Activated T-cell treated with anti-CD3 and anti-CD28 coated beads, Interleukin-2, amount 50 U/mL, for 72 hours (primary cell): ENCODE measurements at places on chromosomes 4 and X. TPM values are rescaled to one million over a fixed set of nuclear protein-coding genes. Genes with fewer than 3 reads are reported as not detected.

- peaks cover 20% of the 10 kb centered on the region for H3K27me3 ChIP-seq
- no peaks in the 10 kb centered on the region for H3K4me1 ChIP-seq
- no peak overlapping the region for H3K4me3 ChIP-seq
- no peak for DNase-seq
- peaks cover 10% of the 10 kb centered on the region for H3K36me3 ChIP-seq
Observed at GRCh38 chr4:4968161-4968725, 51.0 kb downstream of the CYTL1 start.

Gene KIAA1210
- total RNA-seq, result not detected

Gene DEFB131A
- not detected for total RNA-seq

GRCh38 chrX:25561190-25561589 is 545.4 kb upstream of the ARX start:
- DNase-seq, result no peak
- H3K4me3 ChIP-seq, result no peak overlapping the region
- H3K4me1 ChIP-seq, result no peaks in the 10 kb centered on the region
- H3K27me3 ChIP-seq, result no peaks in the 10 kb centered on the region
- no peak overlapping the region for H3K27ac ChIP-seq

Gene SLC9A7
- total RNA-seq, result 23.0 TPM
